ENCODE measurements at places on chromosomes 7 and 10.

DNA sequence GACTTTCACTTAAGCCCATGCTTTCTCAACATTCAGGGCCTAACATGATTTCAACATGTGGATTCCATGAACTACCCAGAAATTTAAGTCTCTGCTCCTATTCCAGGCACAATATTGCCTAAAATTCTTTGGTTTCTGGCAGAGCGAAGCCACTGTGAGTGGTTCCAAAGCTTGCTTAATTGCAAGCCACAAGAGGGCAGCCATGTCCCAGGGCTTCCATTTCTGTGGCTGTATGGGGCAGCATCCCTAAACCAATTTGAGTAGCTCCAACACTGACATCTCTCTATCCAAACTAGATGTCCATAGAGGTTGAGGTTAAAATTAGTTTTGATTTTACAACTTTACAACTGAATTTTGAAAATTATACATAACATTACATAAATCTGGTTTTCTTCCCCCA is 56.3 kb upstream of the MDFIC start:
- no peak overlapping the region for H3K27ac ChIP-seq
- H3K4me1 ChIP-seq, result no peaks in the 10 kb centered on the region
- no peaks in the 10 kb centered on the region for H3K36me3 ChIP-seq

DNA sequence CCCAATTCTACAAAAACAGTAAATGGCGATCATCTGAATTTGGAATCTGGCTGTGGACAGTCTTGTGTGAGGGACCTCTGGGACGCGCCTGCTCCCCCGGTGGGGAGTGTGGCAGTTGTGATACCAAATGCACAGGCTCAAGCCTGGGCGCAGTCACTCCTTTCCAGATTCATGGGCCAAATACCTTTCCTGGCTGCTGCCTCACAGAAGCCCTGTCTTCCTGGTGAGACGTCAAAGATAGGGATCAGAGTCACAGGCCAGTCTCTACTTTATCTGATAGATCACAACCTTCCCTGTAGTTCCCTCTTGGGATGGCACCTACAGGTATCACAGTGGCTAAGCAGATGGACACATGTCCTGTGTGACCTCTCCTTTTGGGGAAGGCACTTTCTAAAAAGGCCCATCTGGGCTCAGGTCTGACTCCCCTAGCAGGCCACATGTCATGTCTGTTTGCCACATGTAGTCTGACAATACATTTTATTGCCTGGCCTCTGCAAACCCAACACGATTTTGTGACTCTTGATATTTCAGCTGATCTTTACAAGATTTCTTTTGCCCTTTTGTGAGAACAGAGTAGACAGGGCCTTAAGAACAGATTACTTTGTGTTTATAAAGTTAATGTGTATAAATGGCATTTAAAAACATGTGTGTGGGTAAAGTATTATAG is 150.1 kb downstream of the SNX10 start:
- no peaks in the 10 kb centered on the region for H3K36me3 ChIP-seq
- H3K4me1 ChIP-seq, result peaks cover 15% of the 10 kb centered on the region
- H3K27me3 ChIP-seq, result no peaks in the 10 kb centered on the region

- peak overlapping the region; percentile 35 for H3K27ac ChIP-seq
- H3K4me1 ChIP-seq, result peaks cover 14% of the 10 kb centered on the region
- H3K27me3 ChIP-seq, result no peaks in the 10 kb centered on the region
Measured at GRCh38 chr7:112147793-112148361, 58.3 kb downstream of the DOCK4 start.

GRCh38 chr10:94324609-94325233 is 38.0 kb downstream of the NOC3L start:
- peaks cover 19% of the 10 kb centered on the region for H3K36me3 ChIP-seq
- no peak overlapping the region for H3K4me3 ChIP-seq
- no peak for DNase-seq
- H3K27me3 ChIP-seq, result no peaks in the 10 kb centered on the region
- H3K27ac ChIP-seq, result no peak overlapping the region

GRCh38 chr7:27992097-27992496 is 188.5 kb downstream of the JAZF1 start:
- H3K36me3 ChIP-seq, result no peaks in the 10 kb centered on the region
- no peak overlapping the region for H3K4me3 ChIP-seq
- H3K27me3 ChIP-seq, result peaks cover 2% of the 10 kb centered on the region
- H3K27ac ChIP-seq, result peak overlapping the region; percentile 75
- DNase-seq, result no peak

- no peak for DNase-seq
- no peak overlapping the region for H3K27ac ChIP-seq
- no peaks in the 10 kb centered on the region for H3K27me3 ChIP-seq
Measured at GRCh38 chr7:148979827-148980226, 48.5 kb downstream of the PDIA4 start.

GRCh38 chr7:139004321-139005090 is 23.3 kb upstream of the KIAA1549 start:
- no peak overlapping the region for H3K4me3 ChIP-seq
- no peak for DNase-seq
- no peaks in the 10 kb centered on the region for H3K4me1 ChIP-seq
- H3K27ac ChIP-seq, result no peak overlapping the region
- H3K27me3 ChIP-seq, result no peaks in the 10 kb centered on the region

DNA sequence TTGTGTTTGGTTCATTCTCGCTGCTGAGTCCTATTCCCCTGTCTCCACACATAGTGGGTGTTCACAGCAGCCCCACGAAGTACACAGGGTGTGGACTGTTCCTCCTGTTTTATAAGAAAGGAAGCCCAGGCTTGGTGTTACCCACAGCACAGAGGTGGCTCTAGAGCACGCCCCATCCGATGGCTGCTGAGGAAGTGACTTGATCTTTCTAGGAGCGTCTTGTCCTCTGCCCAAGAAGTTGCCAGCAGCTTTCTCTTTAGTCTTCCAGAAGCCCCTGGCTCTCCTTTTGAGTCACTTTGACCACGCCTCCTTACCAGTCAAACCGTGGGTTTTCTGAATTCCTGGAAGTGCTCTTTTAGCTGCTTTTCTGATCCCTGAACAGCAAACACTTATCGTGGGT is 94.0 kb downstream of the GRK5 start:
- H3K4me1 ChIP-seq, result peaks cover 17% of the 10 kb centered on the region
- DNase-seq, result no peak

DNA sequence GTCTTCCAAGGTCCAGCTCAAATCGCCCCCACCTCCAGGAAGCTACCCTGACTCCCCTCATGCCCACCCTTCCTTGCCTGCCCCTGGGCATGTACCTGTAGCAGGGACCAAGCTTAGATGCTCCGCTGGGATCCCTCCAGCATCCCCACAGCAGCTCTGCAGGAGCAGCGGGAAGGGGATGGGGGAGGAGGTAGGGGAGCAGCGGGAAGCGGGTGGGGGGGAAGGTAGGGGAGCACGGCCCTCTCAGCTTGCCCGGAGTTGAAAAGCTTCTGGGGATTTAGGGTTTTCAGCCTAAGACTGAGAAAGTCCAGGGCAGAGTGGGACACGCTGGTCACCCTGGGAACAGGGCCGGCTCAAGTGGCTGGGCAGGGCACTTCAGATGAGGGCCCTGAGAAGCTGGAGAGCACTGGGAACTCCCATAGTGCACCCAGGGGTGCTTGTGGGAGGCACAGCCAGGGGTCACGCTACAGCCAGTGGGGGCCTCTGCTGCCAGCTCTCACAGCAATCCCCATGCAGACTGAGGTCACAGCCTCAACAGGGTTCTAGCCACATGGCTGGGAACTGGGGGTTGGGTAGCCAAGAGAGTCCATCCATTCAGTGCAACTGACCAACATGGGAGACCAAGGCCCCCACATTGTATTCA is 13.4 kb downstream of the WDR86 start:
- no peak for DNase-seq
- no peak overlapping the region for H3K27ac ChIP-seq
- H3K4me3 ChIP-seq, result no peak overlapping the region
- H3K4me1 ChIP-seq, result no peaks in the 10 kb centered on the region
- peaks cover 2% of the 10 kb centered on the region for H3K27me3 ChIP-seq

GRCh38 chr10:110372656-110373055 is 67.9 kb upstream of the SMNDC1 start:
- H3K27ac ChIP-seq, result no peak overlapping the region
- H3K36me3 ChIP-seq, result no peaks in the 10 kb centered on the region
- no peak overlapping the region for H3K4me3 ChIP-seq
- no peak for DNase-seq
- peaks cover 9% of the 10 kb centered on the region for H3K4me1 ChIP-seq
- H3K27me3 ChIP-seq, result no peaks in the 10 kb centered on the region

DNA sequence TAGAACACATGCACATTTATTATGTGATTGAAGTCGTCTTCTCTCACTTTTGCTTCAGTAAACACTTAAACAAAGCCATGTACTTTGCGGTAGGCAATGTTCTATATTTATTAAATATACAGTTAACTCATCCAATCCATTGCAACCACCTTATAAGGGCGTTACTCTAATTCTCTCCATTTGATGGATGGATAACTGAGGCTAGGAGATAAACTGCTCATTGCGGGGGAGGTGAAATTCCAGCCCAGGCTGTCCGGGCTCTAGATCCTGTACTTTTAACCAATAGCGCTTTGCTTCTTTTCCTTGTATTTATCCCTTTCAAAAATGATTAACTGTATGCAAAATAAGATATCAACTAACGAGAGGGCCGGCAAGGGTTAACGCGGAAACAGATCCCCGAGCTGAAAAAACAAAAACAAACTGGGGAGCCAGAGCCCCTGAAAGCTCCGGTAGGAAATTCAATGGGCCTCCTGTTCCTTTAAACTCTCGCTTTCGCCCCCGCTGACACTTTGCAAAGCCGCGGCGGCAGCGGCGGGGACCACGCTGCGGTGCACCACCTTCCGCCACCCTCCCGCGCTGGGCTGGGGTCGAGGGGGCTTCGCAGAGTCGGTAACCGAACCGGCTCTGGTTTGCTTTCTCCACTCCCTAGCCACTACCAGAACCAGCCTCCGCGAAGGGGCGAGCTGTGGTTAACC is 1.0 kb upstream of the PLXDC2 start:
- peaks cover 17% of the 10 kb centered on the region for H3K4me1 ChIP-seq
- no peak for DNase-seq
- no peaks in the 10 kb centered on the region for H3K36me3 ChIP-seq

- no peaks in the 10 kb centered on the region for H3K27me3 ChIP-seq
- no peak overlapping the region for H3K4me3 ChIP-seq
- H3K4me1 ChIP-seq, result no peaks in the 10 kb centered on the region
- peaks cover 15% of the 10 kb centered on the region for H3K36me3 ChIP-seq
Measured at GRCh38 chr7:43960933-43961332, 34.7 kb downstream of the UBE2D4 start.

- no peak for DNase-seq
- no peaks in the 10 kb centered on the region for H3K27me3 ChIP-seq
- no peak overlapping the region for H3K4me3 ChIP-seq
- H3K27ac ChIP-seq, result no peak overlapping the region
- no peaks in the 10 kb centered on the region for H3K4me1 ChIP-seq
- no peaks in the 10 kb centered on the region for H3K36me3 ChIP-seq
Measured at GRCh38 chr7:103011650-103012049, 62.9 kb downstream of the FBXL13 start.

- H3K4me1 ChIP-seq, result no peaks in the 10 kb centered on the region
- H3K27me3 ChIP-seq, result no peaks in the 10 kb centered on the region
- no peak overlapping the region for H3K4me3 ChIP-seq
- DNase-seq, result no peak
Measured at GRCh38 chr7:105285118-105285874, 103.4 kb downstream of the SRPK2 start.

All from spinal cord (tissue), 10 donors.